ENCODE measurements at places on chromosomes 2 and 18.

GRCh38 chr18:49371786-49372185, 88.7 kb downstream of the DYM start:
- no peak for DNase-seq

GRCh38 chr2:156189584-156189983, 142.9 kb downstream of the NR4A2 start:
- no peak for DNase-seq

DNA sequence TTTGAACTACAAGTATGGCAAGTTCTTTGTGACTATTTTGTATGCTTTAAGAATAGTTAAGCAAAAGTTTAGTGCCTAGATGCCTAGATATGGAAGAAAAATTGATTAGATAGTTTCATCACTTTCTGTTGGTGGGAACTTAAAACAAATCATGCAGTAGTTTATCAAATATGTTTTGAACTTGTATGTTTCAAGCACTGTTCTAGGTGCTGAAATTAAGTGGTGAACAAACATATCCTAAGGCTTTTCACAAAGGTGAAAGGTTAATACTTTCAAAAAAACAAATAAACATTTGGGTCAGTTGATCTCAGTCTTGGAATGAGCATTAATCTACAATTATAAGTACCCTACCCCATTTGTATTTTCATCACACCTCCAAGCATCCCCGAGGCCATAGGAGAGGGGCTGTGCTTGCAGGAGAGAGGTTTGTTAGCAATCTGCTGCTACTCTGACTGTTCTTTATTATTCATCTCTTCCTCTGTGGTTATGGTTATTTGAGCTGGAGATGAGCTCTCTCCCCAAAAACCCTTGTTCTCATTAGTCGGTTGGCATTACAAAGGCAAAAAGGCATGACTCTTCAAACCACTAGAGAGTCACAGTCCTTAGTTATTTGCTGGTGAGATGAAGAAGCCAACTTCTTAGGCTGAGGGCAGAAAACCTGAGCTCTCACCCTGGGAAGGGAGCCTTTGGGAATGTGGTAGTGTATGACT, 103.9 kb upstream of the FHL2 start:
- DNase-seq = no peak

- no peak for DNase-seq
These were observed 36.1 kb upstream of the TMEM178A start for GRCh38 chr2:39629646-39630045.

- no peak for DNase-seq
These were observed 17.5 kb upstream of the KANSL1L start for GRCh38 chr2:210188755-210189154.

DNA sequence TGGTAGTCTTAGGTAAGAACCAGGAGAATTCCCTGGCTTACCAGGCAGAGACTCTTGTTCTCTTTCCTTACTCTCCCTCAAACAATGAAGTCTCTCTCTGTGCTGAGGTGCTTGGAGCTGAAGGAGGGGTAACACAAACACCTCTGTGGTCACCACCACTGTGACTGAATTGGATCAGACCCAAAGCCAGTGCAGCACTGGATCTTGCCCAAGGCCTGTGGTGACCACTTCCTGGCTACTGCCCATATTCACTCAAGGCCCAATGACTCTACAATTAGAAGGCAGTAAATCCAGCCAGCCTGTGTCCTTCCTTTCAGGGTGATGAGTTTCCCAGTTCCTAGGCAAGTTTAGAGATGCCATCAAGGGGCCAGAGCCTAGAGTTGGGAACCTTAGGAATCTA, 706.8 kb downstream of the SLC4A3 start:
- DNase-seq = no peak

DNA sequence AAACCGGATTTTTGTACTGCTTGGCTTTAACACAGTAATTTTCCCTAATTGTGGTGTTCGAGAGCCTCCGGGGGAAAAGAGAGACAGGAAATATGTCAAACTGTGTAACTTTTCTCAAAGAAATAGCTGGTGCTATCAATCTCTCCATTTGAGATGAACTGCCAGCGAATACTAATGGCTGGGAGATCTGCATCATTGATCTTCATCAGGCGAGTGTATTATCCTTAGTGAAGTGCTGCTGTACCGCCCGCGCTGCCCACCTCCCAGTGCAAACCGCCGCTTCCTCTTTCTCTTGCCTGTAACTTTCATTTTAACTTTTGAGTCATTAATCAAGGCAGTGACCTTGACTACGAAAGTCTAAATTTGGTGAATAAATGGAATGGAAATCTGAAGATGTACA, 246.1 kb upstream of the ST6GAL2 start:
- DNase-seq = no peak
